ENCODE measurements at places on chromosomes 7 and 10.

- DNase-seq: peak; percentile 57
Observed at GRCh38 chr7:39353615-39354376, 212.4 kb upstream of the YAE1 start.

GRCh38 chr7:29234438-29234837, 39.9 kb downstream of the CHN2 start:
- no peak for DNase-seq

- no peak for DNase-seq
Observed at GRCh38 chr7:70495033-70495376, 636.9 kb upstream of the GALNT17 start.

- DNase-seq: no peak
Observed at GRCh38 chr10:133131734-133132472, 28.1 kb upstream of the KNDC1 start.

GRCh38 chr10:110216942-110217661, 9.7 kb downstream of the MXI1 start:
- DNase-seq: no peak

DNA sequence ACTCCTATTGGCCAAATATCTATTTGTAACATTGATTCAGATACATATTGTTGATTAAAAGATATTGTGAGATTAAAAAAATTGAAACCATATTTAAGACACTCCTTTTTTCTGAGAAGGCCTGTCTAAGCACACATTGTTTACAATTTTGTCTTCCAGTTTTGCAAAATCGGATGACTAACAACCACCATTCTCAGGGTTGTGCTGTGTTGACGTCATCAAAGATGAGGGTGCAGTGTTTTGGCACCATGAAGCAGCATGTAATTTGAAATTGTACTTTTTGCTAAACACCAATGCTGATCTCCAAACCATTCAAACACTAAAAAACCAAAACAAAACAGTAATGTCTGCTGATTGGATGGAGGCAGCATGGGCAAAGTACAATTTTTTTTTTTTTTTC, 7.4 kb downstream of the CREB5 start:
- no peak for DNase-seq

- DNase-seq: no peak
Observed at GRCh38 chr7:128174386-128174785, 66.7 kb upstream of the LEP start.
